ENCODE measurements at places on chromosomes 16 and 17.

DNA sequence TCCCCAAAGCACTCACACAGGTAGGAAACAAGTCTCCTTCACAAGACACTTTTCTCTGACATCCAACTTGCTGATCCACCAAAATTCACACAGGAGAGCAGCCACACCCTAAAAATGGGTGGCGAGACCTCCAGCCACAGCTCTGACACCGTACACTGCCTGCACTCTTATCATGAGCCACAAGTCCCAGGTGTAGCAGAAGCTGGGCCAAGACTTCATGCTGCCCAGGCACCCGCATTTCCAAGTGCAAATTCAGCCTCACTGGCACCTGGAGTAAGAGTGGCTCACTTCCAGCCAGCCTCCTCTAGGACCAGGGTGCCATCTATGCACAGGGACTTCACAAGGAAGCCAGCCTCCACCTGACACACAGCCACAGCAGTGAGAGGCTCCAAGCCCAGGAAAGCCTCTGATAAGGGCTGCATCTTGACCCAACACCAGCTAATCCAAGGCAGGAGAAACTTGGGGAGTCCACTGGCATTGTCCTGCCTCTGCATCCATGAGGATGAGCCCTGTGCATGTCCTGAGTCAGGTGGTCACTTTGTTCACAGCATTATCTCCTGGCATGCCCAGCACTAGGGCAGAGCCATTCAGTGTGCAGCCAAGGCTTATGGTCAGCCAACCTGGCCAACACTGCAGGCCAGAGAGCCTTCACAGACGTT, 2.6 kb upstream of the ZNF768 start:
- DNase-seq = no peak

DNA sequence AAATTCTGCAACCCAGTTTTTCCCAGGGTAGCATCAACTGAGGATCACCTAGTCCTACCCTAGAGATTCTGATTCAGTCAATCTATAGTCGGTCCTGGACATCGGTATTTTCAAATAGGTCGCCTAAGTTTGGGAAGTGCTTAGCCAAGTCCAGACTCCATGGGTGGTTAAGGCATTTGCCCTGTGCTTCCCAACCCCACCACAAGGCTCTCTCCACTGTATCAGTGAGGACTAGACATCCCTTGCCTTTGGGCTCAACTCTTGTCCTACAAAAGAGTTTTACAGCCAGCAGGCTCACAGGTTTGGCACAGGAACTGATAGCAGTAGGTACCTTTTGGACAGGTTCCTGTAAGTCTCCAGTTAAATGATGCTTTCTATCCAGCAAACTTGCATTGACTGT, 13.8 kb downstream of the HYDIN start:
- no peak for DNase-seq

- DNase-seq = no peak
Measured at GRCh38 chr17:75096082-75096625, 8.4 kb downstream of the SLC16A5 start.

- DNase-seq = no peak
Measured at GRCh38 chr17:67619555-67619954, 98.2 kb upstream of the NOL11 start.

GRCh38 chr16:3030222-3031212, 6.2 kb downstream of the BICDL2 start:
- DNase-seq = no peak

GRCh38 chr17:71975331-71975801, 145.5 kb upstream of the SOX9 start:
- peak; percentile 10 for DNase-seq

DNA sequence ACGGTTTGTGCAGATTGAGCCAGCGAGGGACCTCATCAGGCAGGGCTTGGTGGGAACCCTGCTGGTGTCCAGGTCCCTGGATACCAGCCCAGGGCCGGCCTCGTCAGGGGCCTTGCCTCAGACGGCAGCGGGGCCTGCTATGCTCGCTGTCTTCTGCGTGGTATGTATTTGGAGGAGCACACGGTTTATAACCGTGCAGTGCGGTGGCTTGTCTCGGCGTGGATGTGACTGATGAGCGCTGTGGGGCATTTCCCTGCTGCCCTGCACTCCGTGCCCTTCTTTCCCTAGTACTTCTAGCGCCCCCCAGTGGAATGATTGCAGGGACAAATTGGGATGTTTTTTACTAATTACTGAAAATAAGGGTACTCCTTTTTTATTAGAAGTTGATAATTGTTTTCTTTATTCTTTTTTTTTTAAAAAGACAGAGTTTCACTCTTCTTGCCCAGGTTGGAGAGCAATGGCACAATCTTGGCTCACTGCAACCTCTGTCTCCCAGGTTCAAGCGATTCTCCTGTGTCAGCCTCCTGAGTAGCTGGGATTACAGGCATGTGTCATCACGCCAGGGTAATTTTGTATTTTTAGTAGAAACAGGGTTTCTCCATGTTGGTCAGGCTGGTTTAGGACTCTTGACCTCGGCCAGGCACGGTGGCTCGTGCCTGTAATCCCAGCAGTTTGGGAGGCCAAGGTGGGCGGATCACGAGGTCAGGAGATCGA, 15.3 kb downstream of the TBCD start:
- no peak for DNase-seq

GRCh38 chr17:5325851-5326250, 43.8 kb downstream of the RABEP1 start:
- DNase-seq = no peak

GRCh38 chr17:49873466-49873865, 25.6 kb upstream of the TAC4 start:
- DNase-seq = no peak

GRCh38 chr16:75219088-75219487, 300 bp downstream of the CTRB1 start:
- no peak for DNase-seq

- no peak for DNase-seq
Measured at GRCh38 chr16:28108590-28109247, 45.2 kb upstream of the GSG1L start.

DNA sequence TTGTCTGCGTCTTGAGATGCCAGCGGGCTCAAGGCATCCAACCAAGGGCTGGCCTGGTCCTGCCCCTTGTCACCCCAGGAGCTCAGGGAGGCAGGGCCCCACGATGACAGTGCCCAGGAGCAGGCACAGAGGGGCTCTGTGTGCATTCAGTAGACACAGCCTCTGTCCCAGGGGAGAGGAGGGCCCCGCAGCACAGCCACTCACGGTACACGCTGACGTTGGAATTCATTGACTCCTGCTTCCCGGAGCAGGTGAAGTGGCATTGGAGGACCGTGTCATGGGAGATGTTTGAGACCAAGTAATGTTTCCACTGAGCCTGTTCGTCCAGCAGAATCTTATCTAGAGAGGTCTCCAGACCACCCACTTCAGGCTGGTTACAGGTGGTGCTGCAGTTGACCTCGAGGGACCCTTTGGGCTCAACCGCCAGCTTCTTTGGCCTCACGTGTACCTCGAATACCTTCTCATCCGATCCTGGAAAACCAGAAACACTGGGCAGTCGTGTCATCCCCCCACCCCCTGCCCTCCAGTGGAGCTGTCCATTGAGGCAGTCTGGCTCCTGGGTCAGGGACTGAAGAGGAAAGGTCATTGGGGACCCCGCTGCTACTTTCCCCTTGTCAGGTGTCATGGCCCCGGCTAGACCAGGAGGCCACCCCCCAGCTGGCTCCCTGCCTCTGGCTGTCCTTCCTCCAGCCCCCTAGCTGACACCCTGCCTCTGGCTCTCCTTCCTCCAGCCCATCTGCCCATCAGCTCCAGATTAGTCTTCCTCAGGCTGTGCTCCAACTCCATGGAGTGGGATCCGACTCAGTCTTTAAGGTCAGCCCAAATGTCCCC, 7.0 kb downstream of the PRR29 start:
- no peak for DNase-seq

- DNase-seq = no peak
Measured at GRCh38 chr17:64177311-64178010, 47.5 kb upstream of the ERN1 start.

DNA sequence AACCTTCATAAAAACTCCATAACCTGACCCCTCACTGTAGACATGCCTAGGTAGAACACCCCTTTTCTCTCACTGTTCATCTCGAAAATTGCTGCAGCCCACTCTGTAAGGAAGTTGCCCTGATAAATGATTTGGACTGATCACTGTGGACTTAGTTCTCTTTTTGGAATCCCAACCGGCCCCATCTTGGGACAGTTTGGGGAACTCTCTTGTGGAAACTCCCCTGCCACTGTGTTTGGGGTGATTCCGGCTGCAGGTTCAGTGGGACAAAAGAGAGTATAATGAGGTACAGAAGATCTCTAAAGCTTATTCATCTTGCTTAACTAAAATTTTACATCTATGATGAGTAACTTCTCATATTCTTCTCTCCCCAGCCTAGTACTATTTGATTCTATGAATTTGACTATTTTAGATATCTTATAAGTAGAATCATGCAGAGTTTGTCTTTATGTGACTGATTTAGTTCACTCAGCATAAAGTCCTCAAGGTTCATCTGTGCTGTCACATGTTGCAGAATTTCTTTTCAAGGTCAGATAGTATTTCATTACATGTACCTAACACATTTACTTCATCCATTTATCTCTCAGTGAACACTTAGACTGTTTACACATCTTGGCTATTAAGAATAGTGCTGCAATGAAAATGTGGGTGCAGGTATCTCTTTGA, 84.9 kb downstream of the ABCA8 start:
- DNase-seq = no peak

DNA sequence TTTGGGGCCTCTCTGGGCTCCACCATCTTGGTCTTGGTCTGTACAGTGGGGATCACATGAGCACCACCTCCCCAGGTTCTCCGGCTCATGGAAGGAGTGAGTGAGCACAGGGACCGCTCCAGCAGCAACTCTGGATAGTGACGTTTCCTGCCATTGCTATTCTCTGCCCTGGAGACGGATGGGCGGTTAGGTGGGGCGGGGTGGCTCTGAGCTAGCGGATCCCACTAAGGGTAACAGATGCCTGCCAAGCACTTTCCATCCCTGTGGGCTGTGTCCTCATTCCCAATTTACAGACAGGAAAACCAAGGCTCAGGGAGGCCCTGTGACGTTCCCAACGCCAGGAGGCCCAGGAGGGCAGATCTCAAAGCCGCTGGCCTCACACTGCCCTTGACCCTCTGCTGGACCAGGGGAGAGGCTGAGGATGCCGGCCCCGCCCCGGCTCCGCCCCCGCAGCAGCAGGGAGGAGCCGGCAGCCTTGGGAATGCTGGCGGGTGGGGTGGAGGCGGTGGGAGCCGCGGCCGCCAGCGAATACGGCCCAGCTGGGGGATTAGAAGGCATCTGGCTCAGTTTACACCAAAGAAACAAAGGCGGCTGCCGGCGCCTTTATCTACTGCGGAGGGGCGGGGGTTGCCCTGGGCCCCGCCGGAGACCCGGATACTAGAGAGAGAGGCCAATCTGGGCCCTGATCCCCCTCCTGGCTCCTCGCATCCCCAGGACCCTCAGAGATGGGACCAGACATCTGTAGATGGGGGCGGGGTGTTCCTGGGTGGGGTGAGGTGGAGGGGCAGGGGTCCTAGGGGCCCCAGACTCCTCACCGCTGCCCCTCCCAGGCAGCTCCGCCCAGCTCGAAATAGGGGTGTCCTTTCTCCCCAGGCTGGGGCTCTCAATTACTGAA, 122.3 kb upstream of the CIBAR2 start:
- DNase-seq = no peak

- no peak for DNase-seq
Measured at GRCh38 chr16:86459266-86459665, 51.1 kb upstream of the FOXF1 start.

DNA sequence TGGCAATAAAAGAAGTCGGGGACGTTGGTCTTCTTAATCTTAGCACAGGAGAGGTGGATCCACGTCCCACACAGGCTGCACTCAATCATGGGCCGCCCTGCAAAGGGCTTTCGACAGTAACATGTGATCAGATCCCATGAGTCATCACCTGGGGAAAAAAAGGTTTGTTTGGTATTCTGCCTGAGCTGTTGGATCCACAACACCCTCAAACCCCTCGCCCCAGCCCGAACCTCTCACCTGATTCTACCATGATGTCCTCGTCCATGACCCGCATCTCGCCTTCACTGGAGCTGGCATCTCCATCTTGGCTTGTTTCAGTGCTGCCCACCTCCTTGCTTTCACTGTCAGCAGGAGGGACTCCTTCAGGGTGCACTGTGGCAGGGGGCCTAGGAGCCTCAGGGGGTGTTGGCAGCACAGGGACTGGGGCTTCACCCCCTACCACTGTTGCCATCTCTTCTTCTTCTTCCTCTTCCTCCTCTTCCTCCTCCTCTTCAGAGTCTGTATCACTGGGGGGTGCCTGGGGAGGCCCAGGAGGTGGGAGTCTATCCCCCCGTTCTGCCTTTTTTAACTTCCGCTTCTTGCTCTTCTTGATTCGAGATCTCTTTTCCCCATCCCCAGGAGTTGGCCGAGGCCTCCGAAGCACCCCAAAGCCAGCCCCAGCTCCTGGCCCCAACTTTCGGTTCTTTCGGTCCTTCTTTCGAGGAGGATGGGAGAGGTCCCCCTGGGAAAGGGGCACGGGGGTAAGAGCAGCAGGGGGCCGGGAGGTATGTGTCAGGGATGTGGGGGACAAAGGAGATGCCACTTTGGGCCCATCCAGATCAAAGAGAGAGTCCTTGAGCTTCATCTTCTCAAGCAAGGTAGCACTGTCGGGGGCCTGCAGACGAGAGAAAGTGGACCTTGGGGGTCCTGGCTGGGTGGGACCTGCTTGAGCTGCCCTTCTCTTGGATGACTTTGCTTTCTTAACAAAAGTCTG, 1.7 kb upstream of the DVL2 start:
- DNase-seq = no peak

DNA sequence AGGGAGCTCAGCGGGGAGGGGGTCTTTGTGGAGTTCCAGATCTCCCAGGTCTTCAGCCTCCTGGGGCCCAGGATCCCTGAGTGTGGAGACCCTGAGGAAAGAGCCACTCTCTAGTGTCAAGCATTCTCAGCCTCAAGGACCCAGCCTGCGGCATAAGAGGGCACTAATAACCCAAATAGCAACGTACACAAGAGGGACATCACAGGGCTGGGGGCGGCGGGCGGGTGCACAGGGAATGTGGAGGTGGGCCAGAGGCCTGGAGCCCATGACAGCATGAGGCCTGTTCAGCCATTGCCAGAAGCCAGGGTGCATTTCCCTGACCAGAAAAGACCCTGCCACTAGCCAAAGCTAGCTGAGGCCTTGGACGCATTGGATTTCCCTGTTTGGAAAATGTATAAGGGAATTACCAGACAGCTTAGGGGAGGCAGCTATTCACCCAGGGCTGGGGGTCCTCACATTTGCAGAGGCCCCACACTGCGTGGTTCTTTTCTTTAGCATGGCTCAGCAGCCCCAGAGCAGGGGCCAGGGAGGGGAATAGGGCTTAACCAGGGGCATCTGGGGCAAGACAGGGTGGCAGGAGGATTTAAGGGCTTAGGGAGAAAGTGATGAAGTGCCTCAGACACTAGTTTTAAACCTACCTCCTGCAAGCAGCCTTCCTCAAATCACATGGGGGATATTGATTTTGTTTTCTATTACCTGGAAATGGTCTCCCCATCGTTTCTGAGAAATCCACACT, 13.5 kb upstream of the ALOX15B start:
- DNase-seq = no peak

Measured in HS-5 (cell line).